ENCODE measurements at places on chromosomes 1 and 21.

DNA sequence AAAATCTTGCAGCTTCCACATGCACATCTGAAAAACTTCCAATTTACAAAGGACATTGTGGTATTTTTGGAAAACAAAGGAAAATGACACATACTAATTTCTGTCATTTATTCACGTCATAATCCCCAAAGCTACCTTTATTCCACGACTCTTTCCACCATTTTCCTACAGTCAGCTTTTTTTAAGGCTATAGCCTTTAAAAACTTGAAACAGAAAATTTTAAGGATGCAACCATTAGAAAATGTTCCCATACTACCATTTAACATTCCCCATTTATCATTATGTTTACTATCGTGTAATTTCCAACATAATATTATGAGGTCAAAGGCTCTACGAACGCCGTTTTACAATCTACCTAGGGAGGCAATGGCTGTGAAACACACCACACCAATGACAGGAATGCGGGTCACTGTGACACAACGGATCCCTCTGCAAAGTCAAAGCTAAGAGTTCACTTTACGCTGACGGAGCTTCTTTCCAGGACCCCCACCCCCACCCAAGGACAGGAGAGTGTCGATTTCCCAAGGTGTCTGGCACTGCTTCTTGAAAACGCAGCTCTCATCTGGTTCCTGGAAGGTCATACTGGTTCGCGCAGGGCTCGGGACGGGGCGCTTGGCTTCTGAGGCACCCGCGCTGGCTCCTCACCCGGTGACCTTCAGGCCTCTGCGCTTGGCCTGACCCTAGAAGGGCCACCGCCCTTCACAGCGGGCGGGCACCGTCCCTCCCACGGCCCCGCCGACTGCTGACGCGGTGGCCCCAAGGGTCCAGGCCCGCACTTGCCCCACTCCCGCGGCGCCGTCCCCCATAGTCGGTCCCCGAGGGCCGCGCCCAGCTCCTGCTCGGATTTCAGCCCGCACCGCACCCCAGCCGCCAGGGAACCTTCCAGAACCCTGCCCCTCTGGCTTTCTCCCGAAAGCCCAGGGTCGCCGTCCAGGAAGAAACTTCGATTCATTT, 50.5 kb upstream of the ATF3 start:
- DNase-seq, result peak; percentile 59

- DNase-seq, result no peak
Observed at GRCh38 chr1:202951437-202951836, 6.7 kb downstream of the ADIPOR1 start.

- DNase-seq, result no peak
Observed at GRCh38 chr21:42568376-42568775, 54.7 kb downstream of the SLC37A1 start.

GRCh38 chr1:109615879-109616278, 3.5 kb downstream of the GNAT2 start:
- DNase-seq, result no peak

DNA sequence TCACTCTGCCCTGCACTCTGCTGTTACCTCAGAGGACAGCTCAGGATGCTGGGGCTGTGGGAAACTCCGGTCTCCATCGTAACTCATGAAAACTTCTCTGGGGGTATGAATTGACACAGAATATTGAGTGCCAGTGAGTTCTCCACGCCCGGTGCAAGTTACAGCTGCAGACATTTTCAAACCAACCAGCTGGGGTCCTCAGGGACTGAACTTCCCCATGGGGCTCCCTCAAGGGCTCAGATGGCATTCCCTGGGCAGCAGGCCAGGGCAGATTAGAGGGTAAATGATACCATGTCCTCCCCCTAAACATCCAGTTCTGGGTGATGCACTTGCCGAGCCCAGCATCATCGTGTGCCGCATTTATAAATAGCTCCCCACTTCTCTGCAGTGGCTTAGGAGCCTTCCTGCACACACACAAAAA, 27.8 kb upstream of the CCSAP start:
- DNase-seq, result no peak

DNA sequence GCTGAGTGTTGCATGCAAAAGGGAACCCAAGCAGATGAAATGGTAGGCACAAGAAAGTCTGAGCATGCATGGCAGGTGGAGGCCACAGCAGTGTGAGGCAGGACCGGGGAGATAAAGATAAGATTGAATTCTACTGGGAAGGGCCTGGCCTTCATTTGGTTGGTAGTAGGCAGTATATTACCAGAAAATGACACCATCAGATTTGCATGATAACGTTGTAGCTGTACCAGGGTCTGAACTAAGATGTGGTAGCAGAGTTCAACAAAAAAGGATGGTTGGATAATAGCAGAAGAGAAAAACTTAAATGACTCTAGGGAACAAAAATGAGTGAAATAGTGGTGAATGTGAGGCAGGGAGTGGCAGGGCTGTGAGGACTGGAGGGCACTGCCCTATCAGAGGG, 75.6 kb upstream of the DNAJC6 start:
- no peak for DNase-seq

DNA sequence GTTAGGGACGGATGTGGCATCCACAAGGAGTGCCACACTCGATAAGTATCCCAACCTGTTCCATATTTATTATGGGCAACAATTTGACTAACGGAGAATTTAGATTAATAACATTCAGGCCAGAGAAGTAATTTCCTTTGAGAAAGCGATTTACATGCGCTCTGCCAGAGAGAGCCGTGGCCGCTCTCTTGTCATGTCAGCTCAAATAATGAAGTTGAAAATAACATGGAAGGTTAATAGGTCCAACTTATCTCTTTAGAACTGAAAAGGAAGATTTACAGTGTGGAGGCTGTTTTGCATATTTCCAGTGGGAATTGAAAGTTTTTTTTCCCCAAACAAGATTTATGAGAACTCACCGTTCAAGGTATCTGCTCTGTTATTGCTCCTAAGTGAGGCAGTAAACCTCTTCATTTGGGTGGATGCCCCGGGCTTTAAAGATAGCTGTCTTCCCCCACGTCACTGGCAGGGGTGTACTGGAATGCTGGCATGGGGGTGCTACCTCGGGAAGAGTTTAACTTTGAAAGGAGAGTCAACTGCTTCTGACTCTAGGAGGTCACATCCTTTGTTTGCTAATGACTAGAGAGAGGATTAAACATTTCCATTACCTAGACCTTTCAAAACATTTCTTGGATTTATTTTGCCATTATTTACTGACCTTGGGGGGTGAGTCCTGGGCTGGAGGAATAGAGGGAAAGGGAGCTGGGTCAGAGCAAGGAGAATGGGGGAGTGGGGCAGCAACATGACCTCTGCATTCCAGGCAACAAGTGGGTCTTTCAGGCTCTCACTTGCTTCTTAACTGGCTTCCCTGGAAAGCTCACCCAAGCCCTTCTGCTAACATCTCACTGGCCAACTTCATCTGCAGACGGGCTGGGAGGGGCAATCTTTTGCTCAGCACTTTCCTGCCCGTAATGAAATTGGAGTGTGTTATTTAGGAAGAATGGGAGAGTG, 204.2 kb downstream of the CAMTA1 start:
- no peak for DNase-seq

GRCh38 chr1:98336472-98337083, 324.9 kb upstream of the SNX7 start:
- no peak for DNase-seq

- no peak for DNase-seq
Observed at GRCh38 chr1:217781056-217781455, 149.9 kb downstream of the SPATA17 start.

- DNase-seq, result no peak
Observed at GRCh38 chr1:206472024-206472423, 1.7 kb downstream of the IKBKE start.

GRCh38 chr1:246724731-246725095, 504 bp downstream of the SCCPDH start:
- peak; percentile 23 for DNase-seq

DNA sequence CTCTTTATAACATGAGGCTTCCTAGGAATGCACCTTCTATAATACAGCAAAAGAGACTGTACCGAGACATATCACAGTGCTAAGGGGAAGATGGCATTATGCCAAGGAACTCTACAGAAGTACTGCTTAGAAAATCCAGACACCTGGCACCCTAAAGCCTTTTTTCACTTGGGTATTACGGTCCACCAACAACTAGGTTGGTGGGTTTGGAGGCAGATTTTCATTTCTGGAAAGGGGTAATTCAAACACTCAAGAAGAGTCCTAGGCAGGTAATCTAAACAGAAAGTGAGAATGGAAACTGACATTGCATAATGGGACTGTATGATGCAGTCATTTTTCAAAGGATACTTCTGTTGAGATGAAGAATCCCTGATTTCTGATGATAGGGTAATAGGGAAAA, 19.6 kb downstream of the SCMH1 start:
- no peak for DNase-seq

DNA sequence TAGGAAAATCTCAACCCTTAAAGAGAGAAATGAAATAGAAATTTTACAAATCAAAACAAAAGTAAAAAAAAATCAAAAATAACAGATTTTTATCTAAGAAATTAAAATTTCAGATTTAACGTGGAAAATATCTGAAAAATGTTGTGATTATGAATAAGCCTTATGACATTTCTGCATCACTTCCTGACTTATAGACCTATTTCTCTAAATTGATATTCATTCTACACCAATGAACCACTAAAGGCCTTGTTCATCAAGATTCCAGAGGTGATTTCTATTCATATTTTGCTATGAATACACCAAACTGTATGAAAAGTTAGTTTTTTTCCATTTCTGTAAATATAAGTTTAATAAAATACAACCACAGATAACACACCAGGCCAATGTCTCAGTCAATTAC, 261.5 kb downstream of the SMYD3 start:
- no peak for DNase-seq

DNA sequence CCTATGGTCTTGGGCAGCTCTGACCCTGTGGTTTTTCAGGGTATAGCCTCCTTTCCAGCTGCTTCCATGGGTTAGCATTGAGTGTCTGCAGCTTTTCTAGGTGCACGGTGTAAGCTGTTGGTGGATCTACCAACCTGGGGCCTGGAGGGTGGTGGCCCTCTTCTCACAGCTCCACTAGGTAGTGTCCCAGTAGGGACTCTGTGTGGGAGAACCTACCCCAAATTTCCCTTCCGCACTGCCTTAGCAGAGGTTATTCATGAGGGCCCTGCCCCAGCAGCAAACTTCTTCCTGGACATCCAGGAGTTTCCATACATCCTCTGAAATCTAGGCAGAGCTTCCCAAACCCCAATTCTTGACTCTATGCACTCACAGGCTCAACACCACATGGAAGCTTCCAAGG, 111.0 kb upstream of the C1orf87 start:
- no peak for DNase-seq

DNA sequence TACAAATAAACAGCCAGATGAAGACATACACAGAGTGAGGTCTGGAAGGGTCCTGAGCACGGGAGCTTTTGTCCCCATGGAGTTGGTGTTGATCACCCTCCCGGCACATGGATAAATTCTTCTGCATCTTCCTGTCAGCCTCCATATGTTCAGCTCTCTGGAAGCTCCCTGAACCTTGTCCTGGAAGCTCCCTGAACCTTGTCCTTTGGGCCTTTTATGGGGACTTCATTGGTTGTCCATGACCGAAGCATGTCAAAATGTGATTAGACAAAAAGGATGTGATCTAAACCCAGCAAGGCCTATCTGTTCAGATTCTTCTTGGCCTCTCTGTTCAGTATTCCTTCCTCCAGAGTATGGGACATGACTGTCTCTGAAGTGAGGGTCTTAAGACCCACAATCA, 25.4 kb upstream of the RNF11 start:
- DNase-seq, result no peak

- no peak for DNase-seq
Observed at GRCh38 chr1:94729267-94729666, 90.9 kb upstream of the SLC44A3 start.

GRCh38 chr1:161197560-161198193, 1.2 kb downstream of the ADAMTS4 start:
- no peak for DNase-seq

GRCh38 chr1:31548907-31549808, 27.2 kb upstream of the TINAGL1 start:
- peak; percentile 82 for DNase-seq

DNA sequence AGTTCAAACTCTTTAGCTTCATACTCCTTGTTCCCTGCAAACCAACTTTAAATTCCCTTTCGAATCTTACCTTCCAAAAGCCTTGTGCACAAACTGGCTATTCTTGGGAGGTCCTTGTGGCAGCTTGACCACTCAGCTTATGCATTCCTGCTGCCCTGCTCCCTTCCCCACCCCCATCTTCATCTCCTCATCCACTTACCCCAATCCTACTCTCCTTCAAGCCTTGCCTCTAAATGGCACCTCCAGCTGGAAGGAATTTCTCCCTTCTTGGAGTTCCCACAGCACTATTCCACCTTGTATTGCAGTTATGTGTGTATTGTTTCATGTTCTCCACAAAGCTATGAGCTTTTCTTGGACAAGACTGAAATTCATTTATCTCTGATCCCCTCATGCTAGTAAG, 15.3 kb upstream of the DIRAS3 start:
- no peak for DNase-seq

DNA sequence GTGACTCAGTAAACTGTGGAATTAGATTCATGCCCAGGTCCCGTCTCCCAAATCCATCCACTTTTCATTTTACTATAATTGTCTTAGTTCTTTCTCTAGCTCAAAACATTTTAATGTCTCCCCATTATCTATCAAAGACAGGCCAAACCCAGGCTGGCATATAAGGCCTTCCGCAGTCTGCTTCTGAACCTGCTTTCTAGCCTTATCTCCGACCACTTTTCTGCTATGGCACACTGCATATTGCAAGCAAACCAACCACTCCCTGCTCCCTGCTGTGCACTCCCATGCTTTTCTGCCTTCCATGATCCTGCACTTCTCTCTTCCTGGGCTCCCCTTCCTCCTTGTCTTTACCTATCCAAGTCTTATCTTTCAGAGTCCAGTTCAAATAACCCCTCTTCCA, 17.3 kb upstream of the PIGM start:
- DNase-seq, result no peak

- DNase-seq, result no peak
Observed at GRCh38 chr21:41124641-41125201, 43.2 kb upstream of the BACE2 start.

DNA sequence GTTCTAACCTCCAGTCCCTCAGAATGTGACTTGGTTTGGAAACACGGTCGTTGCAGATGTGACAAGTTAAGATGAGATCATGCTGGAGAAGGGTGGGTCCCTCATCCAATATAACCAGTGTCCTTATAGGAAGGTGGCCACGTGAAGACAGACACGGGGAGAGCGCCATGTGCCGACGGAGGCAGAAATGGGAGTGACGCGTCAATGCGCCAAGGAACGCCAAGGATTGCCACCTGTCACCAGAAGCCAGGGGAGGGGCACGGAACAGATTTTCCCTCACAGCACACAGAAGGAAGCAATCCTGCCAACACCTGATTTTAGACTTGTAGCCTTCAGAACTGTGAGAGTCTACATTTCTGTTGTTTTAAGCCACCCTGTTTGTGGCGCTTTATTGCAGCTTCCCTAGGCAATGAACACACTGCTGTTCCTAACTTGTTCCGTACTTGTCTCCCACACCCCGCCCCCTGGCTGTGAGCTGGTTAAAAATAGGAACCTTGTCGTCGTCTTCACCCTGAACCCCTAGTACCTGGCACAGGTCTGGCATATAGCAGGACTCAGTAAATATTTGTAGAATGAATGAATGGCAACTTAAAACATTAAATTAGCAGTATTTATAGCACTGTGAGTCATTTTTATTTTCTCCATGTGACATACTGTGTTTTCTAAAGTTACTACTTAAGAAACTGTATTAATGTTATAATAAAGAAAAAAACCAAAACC, 14.2 kb downstream of the RIMS3 start:
- no peak for DNase-seq
